D341Med (cell line): ENCODE measurements at places on chromosomes 6 and 20.

GRCh38 chr6:140201787-140202458, 827.5 kb upstream of the CITED2 start:
- DNase-seq = no peak

DNA sequence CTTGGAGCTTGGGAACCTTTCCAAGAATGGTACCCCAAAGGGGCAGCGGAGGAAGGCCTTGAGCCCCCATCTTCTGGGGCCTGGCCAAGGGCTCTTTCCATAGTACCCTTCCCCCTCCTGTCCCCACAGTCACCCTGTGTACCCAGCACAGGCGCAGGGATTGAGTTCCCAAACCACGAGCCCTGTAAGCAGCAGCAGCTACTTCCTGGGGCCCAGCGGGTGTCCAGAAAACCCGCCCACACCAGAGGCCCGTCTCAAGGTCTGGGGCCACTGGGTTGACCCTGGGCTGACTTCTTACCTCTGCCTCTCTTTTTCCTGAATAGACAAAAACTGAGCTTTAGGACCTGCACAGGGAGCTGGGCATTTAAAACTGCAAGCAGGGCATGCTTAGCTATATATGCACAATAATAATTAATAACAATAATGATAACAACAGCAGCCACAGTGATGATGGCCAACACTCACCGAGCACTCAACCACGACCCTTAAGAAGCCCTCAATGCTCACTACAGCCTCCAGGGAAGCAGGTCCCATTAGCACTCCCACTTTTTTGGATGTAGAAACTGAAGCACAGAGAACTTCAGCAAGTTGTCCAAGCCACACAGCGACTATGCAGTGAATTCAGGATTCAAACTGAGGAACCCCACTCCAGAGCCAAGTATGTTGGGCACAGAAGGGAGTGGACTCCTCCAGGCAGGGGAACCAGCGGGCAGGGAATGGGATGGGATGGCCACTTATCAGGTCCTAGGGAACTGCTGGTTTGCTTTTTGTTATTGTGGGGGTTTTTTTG, 14.5 kb downstream of the NOL4L start:
- DNase-seq = no peak

GRCh38 chr6:138161088-138161337, 726 bp upstream of the ARFGEF3 start:
- DNase-seq = no peak

DNA sequence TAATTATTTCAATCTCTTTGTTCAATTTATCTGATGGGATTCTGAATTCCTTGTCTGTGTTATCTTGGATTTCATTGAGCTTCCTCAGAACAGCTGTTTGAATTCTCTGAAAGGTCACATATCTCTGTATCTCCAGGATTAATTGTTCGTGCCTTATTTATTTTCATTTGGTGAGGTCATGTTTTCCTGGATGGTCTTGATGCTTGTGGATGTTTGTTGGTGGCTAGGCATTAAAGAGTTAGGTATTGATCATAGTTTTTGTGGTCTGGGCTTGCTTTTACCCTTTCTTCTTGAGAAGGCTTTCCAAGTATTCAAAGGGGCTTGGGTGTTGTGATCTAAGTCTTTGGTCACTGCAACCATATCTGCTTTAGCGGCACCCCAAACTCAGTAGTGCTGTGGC, 39.4 kb upstream of the SCP2D1 start:
- no peak for DNase-seq

DNA sequence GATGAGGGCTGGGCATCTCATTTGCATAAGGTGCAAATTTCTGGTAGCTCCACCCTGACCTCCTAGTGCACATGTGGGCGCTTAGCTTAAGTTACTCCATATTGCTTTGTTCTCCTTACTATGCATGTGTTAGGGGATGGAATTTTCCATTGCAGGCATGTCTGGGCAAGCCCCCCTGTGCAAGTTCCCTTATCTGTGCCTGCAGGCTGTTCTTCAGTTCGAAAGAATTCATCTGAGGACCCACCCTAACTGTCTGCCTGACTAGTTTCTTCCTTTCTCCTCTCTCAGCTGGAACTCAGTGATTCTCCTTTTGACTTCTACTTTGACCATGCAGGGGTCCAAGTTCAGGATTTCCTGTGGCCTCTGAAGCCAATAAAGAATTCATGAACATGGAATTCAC, 30.2 kb downstream of the CCDC170 start:
- no peak for DNase-seq

DNA sequence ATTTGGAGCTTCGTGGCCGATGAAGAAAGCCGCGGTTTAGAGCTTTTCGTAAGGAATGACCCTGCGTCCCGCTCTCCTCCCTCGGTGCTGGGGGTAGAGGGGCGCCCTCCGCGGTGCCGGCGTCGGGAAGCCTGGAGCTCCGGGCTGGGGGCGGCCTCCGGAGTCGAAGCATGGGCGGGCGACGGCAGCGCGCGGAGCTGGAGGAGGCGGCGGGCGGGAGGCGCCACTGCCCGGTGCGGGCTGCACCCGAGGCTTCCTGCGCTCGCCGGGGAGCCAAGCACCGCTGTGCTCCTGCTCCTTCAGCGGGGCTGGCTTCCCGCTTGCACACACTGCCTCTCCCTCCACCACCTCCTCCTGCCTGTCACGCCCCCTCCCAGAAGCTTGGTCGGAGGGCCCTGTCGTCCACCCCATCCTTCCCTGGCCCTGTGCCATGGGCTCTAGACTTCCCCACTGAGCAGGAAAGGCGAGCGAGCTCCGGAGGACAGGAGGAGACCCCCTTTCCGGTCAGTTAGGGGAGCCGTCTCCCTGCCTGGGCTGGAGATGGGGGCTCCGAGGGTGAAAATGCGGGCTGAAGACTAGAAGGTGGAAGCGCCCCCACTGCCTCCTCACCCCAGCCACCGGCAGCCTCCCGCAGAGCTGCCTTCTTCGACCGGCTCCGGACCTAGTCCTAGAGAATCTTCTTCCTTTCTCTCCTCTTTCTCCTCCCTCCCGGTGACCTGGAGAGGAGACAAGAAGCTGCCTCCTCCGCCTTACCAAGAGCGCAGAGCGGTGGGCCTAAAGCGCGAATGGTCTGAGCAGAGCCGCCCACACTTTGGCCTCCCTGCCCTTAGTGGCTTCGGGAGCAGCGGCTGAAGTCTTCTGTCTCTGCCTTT, 1.8 kb downstream of the CDH4 start:
- peak; percentile 61 for DNase-seq

DNA sequence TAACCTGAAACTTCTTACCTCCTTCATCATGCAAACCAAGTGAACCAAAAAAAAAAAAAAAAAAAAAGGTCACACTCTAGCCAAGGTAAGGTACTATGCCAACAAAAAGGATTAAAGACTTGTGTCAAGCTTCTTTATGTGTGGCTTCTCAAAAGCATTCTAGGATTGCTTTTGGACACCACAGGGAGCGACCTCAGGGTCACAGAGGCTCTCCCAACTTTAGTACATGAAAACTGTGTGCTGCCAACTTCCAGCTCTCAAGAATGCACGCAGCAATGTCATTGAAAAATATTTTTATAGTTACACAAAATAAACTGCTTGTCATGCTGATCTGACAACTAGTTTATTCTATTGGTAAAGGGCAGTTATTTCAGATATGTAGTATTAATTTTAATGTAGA, 243.8 kb downstream of the PLCB1 start:
- DNase-seq = no peak

DNA sequence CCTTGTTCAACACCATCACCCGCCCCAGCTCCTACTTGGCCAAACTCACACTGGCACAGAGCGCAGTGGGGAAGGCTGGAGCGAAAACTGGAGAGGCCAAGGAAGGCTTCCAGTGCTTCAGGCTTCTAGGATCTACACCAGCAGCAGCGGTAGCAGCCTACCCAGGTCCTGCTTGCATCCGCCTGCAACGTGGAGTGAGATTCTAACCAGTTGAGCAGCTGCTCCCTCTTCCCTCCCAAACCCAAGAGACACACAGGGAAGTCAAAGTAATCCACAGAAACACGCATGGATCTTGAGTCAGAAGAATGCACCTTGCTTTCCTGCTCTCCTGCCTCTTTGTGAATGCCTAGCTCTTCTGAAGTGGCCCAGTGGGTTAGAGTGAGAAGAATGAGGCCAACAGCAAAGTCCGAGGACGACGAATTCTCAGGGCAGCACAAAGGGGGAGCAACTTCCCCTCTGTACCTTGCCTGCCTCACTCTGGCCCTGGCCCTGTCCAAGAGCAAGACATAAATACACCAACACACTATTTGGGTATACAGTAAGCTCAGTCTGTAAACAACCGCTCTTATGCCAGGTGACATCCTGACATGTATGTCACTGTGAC, 95.9 kb upstream of the FOXQ1 start:
- no peak for DNase-seq

DNA sequence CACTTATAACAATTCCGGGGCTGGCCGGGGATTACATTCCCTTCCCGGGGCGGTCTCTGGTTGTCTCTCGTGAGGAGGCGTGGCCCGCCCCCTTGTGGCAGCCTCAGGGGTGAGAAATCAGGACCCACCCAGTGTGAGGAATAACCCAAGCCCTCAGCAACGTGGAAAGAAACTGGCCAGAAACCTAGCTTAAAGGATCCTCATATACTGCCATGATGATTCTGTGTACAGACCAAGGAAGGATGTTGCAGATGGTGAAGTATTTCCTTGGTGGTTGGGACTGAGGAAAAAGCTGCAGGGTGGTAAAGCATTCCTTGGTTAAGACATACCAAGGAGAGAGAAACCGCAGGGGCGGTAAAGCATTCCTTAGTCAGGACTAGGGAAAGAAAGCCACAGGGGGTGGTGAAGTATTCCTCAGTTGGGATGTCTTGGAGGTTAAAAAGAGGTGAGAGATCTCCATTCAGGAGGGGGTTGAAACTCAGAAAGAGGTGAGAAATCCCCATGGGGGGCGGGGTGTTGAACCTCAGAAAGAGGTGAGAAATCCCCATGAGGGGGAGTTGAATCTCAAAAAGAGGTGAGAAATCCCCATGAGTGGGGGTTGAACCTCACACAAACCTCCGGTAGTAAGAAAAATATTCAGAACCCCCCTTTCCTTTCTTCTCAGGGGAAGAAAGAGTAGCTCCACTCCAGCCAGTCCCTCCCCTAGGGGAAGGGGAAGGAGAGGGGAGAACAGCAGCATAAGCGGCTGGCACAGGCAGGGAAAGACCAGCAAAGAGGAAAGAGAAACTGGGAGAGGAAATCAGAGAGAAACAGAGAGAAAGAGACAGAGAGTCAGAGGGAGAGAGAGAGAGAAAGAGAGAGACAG, 238.1 kb downstream of the RNGTT start:
- peak; percentile 64 for DNase-seq

DNA sequence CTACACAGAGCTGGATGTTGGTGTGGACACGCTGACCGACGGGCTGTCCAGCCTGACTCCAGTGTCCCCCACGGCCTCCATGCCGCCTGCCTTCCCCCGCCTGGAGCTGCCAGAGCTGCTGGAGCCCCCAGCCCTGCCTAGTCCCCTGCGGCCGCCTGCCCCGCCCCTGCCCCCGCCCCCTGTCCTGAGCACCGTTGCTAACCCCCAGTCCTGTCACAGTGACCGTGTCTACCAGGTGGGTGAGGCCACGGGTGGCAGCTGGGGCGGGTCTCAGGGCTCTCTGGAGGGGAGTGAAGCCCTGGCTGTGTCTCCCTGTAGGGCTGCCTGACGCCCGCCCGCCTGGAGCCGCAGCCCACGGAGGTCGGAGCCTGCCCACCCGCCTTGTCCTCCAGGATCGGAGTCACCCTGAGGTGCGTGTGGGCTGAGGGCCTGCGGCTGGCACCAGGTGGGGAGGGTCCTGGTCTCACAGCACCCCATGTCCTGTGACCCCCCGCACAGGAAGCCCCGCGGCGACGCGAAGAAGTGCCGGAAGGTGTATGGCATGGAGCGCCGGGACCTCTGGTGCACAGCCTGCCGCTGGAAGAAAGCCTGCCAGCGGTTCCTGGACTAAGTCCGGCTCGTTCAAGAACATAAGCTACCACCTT, 2.9 kb downstream of the SLC2A4RG start:
- peak; percentile 30 for DNase-seq

- DNase-seq = no peak
Measured at GRCh38 chr6:69106511-69106910, 471.4 kb downstream of the ADGRB3 start.

DNA sequence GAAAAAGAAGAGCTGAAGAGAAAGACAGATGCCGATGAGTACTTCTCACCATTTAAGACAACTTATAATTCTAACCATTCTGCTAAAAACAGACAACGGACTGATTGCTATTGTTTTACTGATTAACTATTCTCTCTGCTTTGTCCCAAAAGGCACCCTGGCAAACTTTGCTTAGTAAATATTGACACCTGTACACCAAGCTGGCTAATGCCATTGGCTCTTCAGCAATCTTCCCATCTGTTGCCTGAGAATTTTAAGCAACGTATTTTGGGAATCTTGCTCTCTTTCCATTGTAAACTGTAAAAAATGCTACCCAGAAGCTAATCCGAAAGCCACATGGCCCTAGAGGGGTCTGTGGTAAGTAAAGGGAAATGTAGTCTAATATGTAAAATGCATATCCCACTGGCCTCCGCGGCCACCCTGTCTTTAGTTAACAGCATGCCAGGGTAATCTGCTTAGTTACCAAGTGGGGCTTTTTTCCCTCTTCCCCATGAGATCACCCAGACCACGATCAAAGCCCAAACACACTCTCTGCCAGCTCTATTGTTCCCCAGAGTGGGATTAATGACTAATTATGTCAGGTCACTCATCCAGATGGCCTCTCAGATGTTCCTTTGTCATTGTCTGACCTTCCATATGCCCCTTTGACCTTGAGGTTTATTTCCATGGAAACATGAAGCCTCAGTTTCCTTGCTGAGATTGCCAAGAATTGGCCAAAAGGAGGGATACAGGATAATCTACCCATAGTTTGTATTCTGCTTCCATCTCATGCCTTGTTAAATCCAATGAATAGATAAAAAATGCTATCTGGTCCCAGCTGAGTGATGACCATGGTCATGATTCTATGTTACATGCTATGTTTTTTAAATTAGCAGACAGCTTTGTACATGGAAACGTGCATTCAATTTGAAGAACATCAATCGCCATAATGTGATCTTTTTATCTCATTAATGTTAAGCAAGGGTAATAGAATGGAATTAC, 216.4 kb upstream of the MCHR2 start:
- peak; percentile 69 for DNase-seq

DNA sequence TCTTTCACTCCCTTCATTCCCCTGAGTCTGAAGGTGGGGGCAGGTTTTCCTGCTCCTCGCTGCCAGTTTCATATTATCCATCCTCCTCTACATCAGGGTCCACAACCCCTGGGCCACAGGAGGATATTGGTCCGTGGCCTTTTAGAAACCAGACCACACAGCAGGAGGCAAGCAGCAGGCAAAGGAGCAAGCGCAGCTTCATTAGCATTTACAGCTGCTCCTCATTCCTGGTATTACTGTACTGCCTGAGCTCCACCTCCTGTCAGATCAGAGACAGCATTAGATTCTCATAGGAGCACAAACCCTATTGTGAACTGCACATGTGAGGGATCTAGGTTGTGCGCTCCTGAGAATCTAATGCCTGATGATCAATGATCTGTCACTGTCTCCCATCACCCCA, 380.3 kb downstream of the ARHGAP18 start:
- no peak for DNase-seq

DNA sequence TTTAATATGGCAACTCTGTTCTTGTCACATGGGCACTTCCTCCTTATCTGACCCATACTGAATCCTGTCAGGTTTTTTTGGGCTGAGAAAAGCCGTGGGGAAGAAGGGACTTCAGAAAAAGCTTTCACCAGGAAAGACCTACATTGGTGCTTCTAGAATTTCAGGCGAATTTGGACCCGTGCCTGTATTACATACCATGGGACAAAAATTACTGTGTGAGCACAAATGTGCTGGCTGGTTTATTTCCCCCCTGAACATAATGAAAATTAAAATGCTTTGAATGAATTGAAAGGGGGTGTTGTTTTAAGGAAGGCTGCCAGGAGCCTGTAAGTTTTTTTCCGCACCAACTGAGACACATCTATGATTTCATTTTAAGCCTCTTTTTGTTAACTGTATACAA, 29.6 kb downstream of the CAP2 start:
- no peak for DNase-seq
